Activated naive CD8-positive, alpha-beta T cell treated with anti-CD3 and anti-CD28 coated beads, Interleukin-2, amount 10 ng/mL, durations not matched to agents 7 days and 5 days (primary cell): ENCODE measurements at places on chromosomes 16 and 17. TPM values are rescaled to one million over a fixed set of nuclear protein-coding genes. Genes with fewer than 3 reads are reported as not detected.

- H3K27me3 ChIP-seq, result no peaks in the 10 kb centered on the region
- H3K4me1 ChIP-seq, result no peaks in the 10 kb centered on the region
- DNase-seq, result no peak
- H3K27ac ChIP-seq, result no peak overlapping the region
Observed at GRCh38 chr16:1221628-1222552, 3.2 kb downstream of the TPSG1 start.

The KCNJ18 gene
- total RNA-seq, result not detected

The NF1 gene
- 34.4 TPM for total RNA-seq

The XAF1 gene
- 302 TPM for total RNA-seq

DNA sequence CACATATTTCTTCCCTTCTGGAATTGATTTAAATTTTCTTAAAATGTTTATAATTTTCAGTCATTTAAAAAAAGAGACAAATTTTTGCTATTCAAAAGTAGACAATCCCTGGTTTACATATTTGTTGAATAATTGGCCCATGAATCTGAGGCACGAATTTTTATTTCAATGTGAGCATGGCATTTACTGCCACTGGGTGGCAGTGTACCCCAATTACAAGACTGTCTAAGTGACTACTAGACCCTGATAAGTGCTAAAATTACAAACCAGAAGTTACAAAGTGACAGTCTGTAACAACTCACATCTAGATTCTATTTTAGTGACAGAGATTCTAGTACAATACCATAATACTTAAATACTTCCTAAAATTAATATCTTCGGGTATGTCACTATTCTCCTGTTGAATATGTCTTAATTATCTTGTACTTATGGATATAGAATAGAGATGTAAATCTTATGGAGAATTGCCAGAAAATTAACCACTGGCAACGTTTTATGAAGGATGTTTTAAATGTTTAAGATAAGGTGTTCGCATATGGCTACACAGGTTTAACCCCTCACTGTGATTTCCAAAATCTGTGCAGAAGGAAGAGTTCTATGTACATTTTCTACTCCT is 235.8 kb downstream of the MAP2K4 start:
- H3K4me3 ChIP-seq, result no peak overlapping the region
- no peaks in the 10 kb centered on the region for H3K36me3 ChIP-seq
- H3K27ac ChIP-seq, result no peak overlapping the region
- H3K27me3 ChIP-seq, result no peaks in the 10 kb centered on the region
- DNase-seq, result no peak
